ENCODE measurements at places on chromosomes 2 and 18. TPM values are rescaled to one million over a fixed set of nuclear protein-coding genes. Genes with fewer than 3 reads are reported as not detected.

GRCh38 chr18:3150274-3150673, 69.5 kb downstream of the MYOM1 start:
- H3K36me3 ChIP-seq = no peaks in the 10 kb centered on the region
- DNase-seq = no peak
- H3K27ac ChIP-seq = no peak overlapping the region

DNA sequence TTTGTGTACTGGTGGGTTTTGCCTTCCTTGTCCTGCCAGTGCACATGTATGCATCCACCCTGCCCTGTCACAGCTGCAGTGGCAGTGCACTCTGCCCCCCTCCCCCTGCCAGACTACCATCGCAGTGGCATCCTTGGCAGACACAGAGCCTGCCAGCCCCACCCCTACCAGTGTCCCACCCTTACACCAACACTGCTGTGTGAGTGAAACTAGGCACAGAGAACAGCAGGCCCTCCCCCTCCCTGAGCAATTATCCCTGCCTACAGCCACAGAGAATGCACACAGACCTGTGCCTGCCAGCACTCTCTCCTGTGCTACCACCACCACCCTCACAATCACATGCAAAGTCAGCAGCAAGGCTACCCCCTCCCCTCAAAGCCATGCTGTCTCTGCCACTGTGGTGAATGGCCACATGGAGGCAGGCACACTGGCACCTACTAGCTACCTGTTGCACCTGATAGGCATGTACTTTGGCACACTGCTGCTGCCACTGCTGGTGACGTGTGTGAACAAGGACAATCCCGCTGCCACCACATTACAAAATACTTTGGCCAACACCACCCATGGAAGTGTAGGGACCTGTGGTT, 239.8 kb downstream of the CALCRL start:
- H3K4me3 ChIP-seq = no peak overlapping the region
- H3K4me1 ChIP-seq = no peaks in the 10 kb centered on the region
- no peak for DNase-seq
- H3K27me3 ChIP-seq = no peaks in the 10 kb centered on the region
- no peak overlapping the region for H3K27ac ChIP-seq
- H3K36me3 ChIP-seq = no peaks in the 10 kb centered on the region

- no peaks in the 10 kb centered on the region for H3K36me3 ChIP-seq
- peaks cover 44% of the 10 kb centered on the region for H3K27me3 ChIP-seq
- no peak overlapping the region for H3K27ac ChIP-seq
- H3K4me1 ChIP-seq = no peaks in the 10 kb centered on the region
- DNase-seq = no peak
Measured at GRCh38 chr2:27255660-27256059, 7.2 kb downstream of the SLC30A3 start.

- no peaks in the 10 kb centered on the region for H3K4me1 ChIP-seq
- H3K27me3 ChIP-seq = peaks cover 2% of the 10 kb centered on the region
- H3K4me3 ChIP-seq = no peak overlapping the region
- H3K27ac ChIP-seq = no peak overlapping the region
- H3K36me3 ChIP-seq = no peaks in the 10 kb centered on the region
Measured at GRCh38 chr2:3741867-3742602, 38.7 kb downstream of the DCDC2C start.

DNA sequence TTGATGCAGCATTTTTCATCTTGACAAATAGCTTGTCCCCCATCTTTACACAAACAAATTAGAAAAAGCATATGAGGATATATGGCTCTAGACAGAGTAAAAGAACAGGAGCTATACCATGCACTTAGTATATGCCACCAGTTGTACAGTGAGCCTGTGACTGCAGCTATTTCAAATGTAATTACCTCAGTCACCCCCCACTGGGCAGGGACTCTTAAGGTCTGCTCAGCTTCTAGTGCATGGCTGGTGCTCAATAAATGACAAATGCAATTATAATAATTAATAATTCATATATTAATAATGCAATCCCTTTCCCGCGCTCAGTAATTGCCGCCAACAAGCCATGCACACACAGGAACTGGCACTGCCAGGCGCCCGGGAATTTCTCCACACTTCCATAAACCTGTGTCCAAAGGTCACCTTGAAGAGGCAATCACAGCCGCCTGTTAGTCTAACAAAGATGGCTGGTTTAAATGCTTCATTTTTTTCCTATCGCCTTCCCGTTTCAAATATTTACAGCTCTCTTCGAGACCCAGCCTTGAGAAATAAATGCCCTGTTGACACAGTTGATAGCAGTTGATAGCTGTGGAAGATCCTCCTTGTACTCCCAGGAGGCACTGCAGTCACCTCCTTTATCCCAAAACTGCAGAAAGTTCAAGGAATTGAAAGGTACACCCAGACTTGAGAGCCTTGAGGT, 156.6 kb downstream of the INO80D start:
- H3K27me3 ChIP-seq = peaks cover 30% of the 10 kb centered on the region
- no peak overlapping the region for H3K4me3 ChIP-seq
- no peak for DNase-seq
- H3K4me1 ChIP-seq = peaks cover 5% of the 10 kb centered on the region
- H3K36me3 ChIP-seq = no peaks in the 10 kb centered on the region
- H3K27ac ChIP-seq = no peak overlapping the region

GRCh38 chr18:6120820-6121279, 225.5 kb upstream of the TMEM200C start:
- H3K36me3 ChIP-seq = no peaks in the 10 kb centered on the region
- H3K27ac ChIP-seq = no peak overlapping the region
- DNase-seq = no peak
- no peaks in the 10 kb centered on the region for H3K4me1 ChIP-seq
- no peak overlapping the region for H3K4me3 ChIP-seq
- H3K27me3 ChIP-seq = peaks cover 4% of the 10 kb centered on the region

GRCh38 chr2:224724331-224724730, 8.2 kb upstream of the CCDC195 start:
- no peaks in the 10 kb centered on the region for H3K4me1 ChIP-seq
- H3K27ac ChIP-seq = no peak overlapping the region
- DNase-seq = no peak
- H3K4me3 ChIP-seq = no peak overlapping the region

DNA sequence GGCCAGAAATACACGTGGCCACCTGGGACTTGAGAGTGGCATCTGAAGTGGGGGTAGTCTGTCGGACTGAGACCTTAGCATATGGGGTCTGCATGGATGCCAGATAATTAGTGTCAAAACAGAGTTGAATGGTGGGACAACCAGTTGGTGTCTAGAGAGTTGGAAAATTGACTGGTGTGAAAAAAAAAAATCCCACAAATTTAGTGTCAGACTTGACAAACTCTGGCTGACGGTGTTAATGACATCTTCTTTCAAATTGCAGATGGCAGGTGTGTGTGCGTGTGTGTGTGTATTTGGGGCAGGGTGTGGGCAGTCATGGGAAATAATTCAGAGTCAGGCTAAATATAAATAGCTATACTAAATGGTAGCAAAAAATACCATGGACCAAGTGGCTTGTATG, 365.4 kb upstream of the RGPD4 start:
- no peak for DNase-seq
- no peaks in the 10 kb centered on the region for H3K36me3 ChIP-seq
- H3K27ac ChIP-seq = no peak overlapping the region
- H3K4me3 ChIP-seq = no peak overlapping the region

- H3K36me3 ChIP-seq = no peaks in the 10 kb centered on the region
- H3K4me1 ChIP-seq = peaks cover 8% of the 10 kb centered on the region
- H3K27me3 ChIP-seq = peaks cover 9% of the 10 kb centered on the region
- no peak overlapping the region for H3K27ac ChIP-seq
Measured at GRCh38 chr2:200677721-200678532, 92.1 kb downstream of the AOX1 start.

NR4A2 gene
- total RNA-seq = 1.2 TPM

Data from activated CD4-positive, alpha-beta T cell treated with anti-CD3 and anti-CD28 coated beads, Interleukin-2, amount 10 ng/mL, durations not matched to agents 7 days and 5 days (primary cell).